Eye (tissue), 1 donor: ENCODE measurements at places on chromosomes 6 and 20.
A peak's percentile ranks its signal among the peaks of the same experiment; 100 is the strongest.

GRCh38 chr6:15276036-15276985, 30.4 kb downstream of the JARID2 start:
- peak; percentile 0 for DNase-seq

- DNase-seq, result no peak
Measured at GRCh38 chr20:61524951-61525666, 273.0 kb downstream of the CDH4 start.

- peak; percentile 89 for DNase-seq
Measured at GRCh38 chr6:101396548-101397173, 3.2 kb downstream of the GRIK2 start.

DNA sequence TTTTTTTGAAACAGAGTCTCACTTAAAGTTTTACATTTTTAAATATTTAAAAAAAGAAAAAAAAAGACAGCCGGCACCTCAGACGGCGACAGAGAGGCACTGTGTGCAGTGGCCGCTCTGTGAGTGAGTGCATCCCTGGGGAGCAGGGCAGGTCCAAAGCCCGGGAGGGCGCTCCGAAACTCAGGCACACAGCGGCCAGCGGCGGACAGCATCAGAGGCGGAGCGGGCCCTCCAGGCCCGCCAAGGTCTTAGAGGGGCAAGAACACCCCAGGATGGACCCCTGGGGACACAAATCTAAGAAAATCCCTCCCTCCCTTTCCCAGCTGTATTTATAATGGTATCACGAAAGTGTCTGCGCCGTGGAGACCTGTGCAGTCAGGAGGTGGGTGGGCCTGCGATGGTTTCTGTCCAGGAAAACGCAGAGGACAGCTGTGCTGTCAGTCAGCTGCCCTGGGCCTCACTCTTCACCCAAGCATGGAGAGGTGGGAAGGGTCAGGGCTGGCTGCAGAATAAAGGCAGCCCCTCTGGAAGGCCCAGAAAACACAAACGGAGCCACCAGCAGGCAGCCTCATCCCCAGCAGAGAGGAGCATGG, 43.8 kb downstream of the TAF4 start:
- peak; percentile 40 for DNase-seq

GRCh38 chr20:1448081-1448620, 18.5 kb downstream of the NSFL1C start:
- no peak for DNase-seq

DNA sequence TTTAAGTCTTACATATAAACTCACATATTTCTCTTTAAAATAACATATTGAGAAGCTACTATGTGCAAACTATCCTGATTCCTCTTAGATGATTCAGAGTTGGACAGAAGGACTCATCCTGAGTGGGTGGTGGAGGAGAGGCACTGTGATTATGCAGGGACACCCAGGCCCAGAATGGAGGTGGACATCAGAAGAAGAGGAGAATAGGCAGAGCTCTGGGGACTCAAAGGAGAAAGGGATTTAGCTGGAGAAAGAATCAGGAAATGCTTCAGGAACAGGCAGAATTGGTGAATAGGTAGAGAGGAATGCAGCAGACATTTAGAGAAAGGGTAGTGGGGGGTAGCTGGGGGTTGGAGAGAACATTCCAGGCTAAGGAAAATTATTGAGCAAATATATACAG, 17.4 kb downstream of the RCAN2 start:
- no peak for DNase-seq

DNA sequence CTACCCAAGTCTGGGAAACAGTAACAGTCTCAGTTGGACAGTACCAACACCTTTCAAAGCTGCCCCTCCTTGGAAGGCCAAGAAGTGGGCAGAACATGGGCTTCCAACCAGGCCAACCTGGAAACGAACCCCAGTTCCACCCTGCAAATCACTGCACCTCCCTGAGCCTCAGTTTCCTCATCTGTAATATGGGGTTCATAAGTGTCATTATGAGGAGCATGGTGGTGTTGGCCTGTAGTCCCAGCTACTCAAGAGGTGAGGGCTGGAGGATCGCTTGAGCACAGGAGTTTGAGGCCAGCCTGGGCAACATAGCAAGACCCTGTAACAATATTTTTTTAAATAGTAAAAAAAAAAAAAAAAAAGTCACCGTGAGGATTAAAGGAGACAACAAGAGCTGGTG, 34.5 kb downstream of the C20orf203 start:
- no peak for DNase-seq

- no peak for DNase-seq
Measured at GRCh38 chr20:45581702-45582101, 2.6 kb upstream of the WFDC8 start.
